ENCODE measurements at places on chromosomes 1 and 21.
A peak's percentile ranks its signal among the peaks of the same experiment; 100 is the strongest.

DNA sequence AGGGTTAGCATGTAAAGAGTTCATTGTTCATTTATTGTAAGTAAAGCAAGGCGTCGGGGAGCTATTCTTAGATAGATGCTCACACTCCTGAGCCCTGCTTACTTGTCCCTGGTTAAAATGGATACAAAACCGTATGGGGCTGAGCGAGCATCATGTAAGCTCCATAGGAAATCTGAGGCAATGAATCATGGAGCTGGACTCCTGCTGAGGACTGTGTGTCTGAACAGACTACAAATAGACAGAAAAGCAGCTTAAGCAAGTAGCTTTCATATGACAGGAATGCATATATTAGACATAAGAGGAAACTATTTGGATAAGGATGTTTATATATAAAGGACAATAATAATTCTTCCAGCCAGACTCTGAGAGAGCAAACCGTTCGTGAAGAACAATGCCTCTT lies 604.9 kb upstream of the PTBP2 start:
- peak; percentile 11 for DNase-seq

- no peak for DNase-seq
These were observed 4.2 kb upstream of the BNIPL start for GRCh38 chr1:151032164-151032563.

DNA sequence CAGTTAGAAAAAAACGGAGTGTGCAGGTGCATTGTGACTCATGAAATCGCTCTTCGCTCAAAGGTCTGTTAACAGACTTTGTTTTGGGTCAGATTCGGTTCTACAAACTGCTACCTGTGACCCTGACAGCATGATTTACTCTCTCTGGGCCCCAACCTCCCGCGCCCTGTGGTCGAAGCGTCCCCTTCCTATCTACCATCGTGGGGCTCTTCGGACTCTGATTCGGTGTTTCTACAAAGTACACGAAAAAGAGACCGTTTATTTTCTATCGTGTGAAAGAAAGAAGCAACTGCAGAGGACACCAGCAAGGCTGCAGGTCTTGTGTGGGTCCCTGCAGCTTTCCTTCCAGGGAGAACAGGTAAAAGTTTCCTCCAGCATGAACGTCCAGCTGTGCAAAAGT lies 29.4 kb upstream of the SLC19A1 start:
- no peak for DNase-seq

- DNase-seq, result no peak
These were observed 2.5 kb upstream of the ID3 start for GRCh38 chr1:23561813-23562100.

GRCh38 chr1:22262583-22262982 lies 119.7 kb upstream of the WNT4 start:
- DNase-seq, result no peak
